NCI-H2081 (cell line): ENCODE measurements at places on chromosomes 12 and 14.

DNA sequence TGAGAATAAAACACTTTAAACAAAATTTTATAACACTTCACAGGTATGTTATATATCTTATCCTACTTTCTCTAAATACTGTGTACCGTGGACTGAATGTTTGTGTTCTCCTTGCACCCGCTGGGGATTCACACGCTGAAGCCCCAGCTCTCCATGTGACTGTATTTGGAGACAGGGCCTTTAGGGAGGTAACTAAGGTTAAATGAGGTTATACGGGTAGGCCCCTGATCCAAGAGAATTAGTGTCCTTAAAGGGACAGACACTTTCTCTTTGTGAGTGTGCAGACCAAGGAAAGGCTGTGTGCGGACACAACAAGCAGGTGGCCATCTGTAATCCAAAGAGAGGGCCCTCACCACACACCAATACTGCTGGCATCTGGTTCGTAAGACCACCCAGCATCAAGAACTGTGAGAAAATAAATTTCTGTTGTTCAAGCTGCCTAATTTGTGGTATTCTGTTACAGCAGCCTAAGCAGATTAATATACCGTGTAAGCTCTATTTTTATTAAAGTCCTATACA lies 70.1 kb upstream of the TTC7B start:
- no peak for DNase-seq

- DNase-seq: no peak
Observed at GRCh38 chr12:101327546-101327945, 47.6 kb downstream of the UTP20 start.

DNA sequence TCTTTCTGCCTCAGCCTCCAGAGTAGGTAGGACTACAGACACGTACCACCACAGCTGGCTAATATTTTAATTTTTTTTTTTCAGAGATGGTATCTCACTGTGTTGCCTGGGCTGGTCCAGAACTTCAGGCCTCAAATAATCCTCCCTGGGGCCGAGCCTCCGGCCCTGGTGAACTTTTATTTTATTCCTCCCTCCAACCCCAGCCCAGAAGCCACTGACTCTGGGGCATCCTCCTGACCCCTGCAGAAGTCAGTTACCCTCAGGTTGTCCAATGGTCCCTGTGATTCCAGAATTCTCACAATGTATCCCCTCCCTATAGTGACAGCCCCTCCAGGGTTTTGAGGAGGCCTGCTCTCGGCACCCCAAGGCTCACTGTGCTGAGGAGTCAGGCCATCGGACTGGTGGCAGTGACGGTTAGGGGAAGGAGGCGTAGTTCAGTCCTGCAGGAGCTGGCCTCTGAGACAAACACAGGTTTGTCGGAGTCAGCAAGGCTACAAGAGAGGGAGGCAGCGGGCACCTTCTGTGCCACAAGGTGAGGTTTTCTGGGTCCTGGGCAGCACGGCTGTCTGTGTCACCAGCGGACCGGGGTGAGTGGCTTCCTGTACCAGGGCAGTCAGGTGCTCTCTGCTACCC lies 19.4 kb upstream of the FIGNL2 start:
- DNase-seq: no peak

DNA sequence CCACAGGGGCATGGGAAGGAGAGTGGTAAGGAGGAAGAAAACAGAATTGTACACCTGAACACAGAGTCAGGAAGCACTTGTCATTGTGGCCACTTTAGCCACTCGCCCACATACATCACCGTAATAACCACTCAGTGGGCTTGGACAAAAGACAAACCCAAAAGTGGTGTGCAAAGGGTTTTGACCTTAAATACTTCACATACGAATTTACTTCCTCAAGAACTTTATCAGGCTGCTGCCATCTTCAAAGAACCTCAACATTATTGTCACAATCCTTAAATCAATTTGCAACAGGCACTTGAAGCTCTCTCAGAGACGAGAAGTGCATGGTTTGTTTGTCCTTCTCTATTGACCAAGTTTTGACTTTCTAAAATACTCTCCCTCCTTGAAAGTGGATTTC lies 187.3 kb upstream of the EGLN3 start:
- no peak for DNase-seq

DNA sequence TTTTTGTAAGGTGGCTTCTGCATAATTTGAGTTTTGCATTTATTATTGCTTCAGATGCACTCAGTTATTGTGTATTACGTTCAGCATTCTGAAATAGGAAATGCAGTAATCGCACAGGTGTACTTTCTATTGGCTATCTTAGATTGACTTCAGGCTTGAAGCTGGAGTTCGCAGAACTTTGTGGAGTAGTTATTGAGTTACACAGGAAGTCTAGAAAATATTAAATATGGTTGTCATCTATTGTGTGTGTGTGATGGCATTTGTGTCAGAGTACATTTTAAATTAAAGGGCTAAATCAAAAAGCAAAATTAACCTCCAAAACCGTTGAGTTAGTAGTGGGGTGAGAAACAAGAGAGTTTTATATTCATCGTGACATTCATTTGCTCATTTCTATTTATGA lies 2.7 kb downstream of the ARID2 start:
- no peak for DNase-seq

DNA sequence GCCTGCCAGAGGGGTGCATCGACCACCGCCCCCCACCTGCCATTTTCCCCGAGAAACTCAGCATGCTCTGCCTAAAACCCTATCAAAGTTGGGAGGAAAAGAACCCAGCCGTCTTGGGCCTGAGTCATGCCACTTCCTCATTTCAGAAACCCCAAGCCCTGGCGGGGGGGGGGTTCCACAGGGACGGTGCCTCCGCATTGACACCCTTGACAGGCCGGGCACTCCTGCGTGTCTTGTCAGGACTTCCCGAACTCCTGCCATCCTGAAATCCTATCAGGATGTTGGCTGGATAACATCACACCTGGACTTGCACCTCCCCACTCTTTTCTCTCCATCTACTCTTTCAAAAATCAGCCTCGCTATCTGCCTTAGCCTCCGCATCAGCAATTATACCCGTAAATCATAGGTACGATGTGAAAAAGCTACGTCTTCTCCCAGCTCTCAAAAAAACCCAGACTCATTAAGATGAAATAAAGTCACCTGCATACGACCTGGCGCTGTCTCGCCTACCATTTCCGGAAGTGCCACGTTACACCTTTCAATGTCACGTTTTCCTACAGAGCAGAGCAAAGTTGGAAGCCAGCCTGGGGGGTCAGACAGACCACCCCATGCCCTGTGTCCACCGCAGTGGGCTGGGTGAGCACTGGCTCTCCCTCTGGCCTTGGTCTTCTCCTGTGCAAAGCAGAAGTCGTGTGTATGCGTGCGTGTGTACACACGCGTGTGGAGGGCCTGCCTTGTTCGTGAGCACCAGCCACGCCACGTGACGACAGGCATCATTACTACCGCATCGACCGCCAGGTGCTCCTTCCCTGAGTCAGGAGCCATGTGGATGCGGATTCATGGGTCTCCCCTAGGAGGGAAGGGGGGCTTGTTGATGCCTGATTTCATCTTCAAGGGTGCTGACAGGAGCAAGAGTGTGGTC lies 96.7 kb downstream of the RFLNA start:
- DNase-seq: peak; percentile 22

GRCh38 chr12:113466454-113467141 lies 5.1 kb downstream of the LHX5 start:
- DNase-seq: no peak

DNA sequence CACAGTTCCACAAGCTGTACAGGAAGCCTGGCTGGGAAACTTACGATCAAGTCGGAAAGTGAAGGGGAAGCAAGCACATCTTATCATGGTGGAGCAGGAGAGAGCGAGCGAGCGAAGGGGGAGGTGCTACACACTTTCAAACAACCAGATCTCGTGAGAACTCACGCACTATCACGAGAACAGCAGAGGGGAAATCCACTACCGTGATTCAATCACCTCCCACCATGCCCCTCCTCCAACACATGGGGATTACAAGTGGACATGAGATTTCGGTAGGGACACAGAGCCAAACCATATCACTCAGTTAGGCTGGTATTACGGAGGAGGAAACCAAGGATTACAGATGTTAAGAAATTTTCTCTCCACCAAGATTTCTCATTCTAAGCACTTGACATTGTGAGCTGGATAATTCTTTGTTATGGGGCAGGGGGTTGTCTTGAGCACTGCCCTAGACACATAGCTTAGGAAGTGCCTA lies 262.0 kb upstream of the G2E3 start:
- no peak for DNase-seq

GRCh38 chr12:113276306-113276705 lies 55.0 kb downstream of the TPCN1 start:
- no peak for DNase-seq

DNA sequence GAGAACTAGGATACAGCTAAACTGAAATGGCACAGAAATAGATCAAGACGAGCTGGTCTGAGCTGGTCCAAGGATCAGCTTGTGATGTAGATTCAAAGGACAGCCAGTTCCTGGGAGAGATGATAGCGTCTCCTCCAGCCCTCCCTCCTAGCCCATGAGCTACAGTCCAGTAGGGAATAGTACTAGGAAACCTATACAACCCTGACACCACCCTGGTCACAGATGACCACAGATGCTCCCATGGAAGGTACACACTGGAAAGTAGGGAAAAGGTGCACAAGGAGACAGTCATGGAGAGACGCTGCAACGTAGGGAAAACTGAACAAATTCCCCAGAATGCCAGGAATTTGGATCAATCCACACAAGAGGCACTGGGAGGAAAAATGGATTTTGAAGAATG lies 6.9 kb downstream of the GCH1 start:
- DNase-seq: no peak
